ENCODE measurements at places on chromosomes 4 and X.

- DNase-seq: no peak
Observed at GRCh38 chr4:147964266-147964880, 232.5 kb downstream of the ARHGAP10 start.

GRCh38 chr4:69075061-69075792, 21.0 kb upstream of the UGT2B7 start:
- DNase-seq: no peak

- no peak for DNase-seq
Observed at GRCh38 chr4:15109600-15109999, 107.3 kb downstream of the CPEB2 start.

GRCh38 chr4:14856062-14856933, 146.0 kb upstream of the CPEB2 start:
- peak; percentile 97 for DNase-seq

- DNase-seq: no peak
Observed at GRCh38 chr4:184885602-184886001, 59.8 kb upstream of the ACSL1 start.

DNA sequence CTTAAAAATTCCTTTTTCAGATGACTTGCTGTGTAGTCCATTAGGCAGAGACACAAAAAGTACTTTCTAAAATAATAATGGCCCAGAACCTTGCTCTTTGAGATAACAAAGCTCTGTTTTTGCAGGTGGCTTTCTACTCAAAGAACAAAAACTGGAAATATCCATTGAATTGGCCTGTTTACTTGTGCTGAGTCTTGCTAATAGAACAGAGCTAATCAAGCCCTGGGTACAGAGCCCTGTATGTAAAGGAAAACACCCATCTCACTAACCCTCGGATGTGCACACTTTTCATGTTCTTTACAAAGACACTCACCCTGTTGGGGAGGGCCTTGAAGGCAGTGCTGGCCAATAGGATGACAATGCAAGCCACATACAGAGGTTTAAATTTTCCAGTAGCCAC, 27.0 kb upstream of the LNX1 start:
- DNase-seq: no peak

GRCh38 chr4:4619821-4620220, 78.0 kb upstream of the STX18 start:
- no peak for DNase-seq

DNA sequence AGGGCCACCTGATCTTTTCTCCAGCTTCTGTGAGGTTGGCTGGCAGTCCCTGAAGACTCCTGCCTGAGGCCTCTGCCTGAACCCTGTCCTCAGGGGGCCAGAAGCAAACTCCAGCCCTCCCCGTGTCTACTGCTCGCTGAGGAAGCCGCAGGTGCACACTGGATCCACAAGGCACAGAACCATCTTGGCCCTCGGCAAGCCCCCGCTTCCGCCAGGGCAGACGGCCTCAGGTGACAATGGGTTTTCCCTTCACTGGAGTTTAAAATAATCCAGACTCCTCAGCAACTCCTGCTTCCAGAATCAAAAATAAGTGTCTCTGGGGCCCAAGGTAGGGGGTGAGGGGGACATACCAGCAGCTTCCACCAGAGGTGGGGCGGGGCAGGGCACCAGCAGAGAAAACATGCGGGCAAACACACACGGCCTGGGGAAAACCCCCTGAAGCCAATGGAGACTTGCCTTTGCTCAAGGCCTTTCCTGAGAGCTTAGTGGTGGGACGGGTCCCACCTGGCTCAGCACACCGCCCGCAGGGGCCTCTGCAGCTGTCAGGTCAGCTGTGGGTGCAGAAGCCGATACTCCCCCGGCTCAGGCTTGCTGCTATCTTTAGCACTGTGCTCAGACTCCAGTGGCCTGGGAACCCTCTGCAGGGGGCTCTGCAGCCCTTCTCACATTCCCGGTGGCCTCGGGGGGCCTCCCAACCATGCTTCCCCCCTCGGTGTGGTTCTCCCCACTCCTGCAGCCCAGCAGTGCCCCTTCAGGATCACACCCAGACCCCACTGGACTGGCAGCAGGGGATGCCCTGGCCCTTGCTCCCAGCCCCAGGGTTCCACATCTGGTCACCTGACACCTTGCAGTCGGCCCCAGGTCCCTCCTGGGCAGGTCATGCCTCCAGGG, 1.9 kb downstream of the MYL5 start:
- no peak for DNase-seq

DNA sequence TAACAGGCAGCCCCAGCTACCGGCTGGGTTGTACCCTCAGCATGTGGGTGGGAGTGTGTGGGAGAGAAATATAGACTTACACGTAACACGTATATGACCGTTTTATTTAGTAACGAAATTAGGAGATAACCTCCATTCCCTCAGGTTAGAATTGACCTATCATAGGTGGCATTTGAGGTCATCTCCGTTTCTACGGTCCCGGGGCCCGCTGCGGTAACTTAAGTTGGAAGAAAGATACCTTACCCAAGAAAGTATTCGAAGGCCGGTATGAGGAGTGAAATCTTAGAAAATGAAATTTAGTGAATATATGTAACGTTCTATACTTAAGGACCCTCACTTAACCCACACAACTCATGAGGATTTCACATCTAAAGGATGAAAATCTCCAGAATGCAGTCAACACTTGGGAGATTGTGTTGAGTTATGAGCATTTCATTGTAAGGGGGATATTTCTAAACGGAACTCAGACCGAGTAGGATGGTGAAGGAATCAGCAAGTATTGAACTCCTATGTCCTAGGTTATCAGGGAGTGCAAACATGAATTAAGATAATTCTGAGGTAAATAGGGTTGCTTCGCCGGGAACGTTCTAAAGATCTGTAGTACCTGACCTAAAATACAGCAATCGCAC, 891 bp downstream of the CISD2 start:
- DNase-seq: no peak

GRCh38 chr4:42341518-42342026, 55.7 kb upstream of the SHISA3 start:
- DNase-seq: no peak

GRCh38 chr4:82583897-82584587, 22.3 kb upstream of the TMEM150C start:
- no peak for DNase-seq

- DNase-seq: no peak
Observed at GRCh38 chr4:164350061-164350460, 403.9 kb upstream of the SMIM31 start.

DNA sequence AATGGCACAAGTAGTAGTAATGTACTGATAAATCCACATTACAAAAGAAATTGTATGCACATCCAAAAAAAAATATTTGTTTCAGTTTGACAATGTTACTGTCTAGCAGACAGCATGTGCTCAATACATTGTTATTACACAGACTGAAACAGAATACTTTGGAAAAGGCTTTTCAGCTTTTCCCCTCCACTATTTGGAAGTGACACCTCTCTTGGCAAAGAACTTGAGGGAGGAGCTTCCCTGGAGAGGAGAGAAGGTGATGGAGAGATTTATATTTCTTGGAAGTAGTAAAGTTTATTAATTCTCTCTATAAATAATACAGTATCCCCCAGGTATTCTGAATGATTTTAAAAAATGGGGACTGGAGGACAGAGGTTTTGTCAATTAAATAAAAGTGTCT, 131.8 kb downstream of the SCFD2 start:
- no peak for DNase-seq

- DNase-seq: no peak
Observed at GRCh38 chr4:165208221-165208652, 876 bp downstream of the KLHL2 start.

DNA sequence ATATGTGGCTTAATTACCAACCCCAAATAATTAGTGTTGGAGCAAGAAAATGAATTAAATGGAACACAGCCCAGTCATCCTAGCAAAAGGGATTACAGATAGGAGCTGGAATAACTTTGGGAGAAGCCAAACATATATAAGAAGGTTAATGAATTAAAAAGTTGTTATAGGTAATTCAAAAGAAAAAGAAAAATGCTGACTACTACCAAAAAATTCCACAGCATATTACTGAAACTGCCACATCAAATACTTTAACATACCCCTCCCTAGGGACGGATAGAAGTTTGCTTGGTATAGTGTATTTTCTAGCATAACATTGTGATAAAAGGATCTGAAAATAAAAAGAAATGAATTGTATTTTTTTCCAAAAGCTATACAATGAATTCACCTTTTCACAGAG, 99.5 kb downstream of the ENOX2 start:
- no peak for DNase-seq

DNA sequence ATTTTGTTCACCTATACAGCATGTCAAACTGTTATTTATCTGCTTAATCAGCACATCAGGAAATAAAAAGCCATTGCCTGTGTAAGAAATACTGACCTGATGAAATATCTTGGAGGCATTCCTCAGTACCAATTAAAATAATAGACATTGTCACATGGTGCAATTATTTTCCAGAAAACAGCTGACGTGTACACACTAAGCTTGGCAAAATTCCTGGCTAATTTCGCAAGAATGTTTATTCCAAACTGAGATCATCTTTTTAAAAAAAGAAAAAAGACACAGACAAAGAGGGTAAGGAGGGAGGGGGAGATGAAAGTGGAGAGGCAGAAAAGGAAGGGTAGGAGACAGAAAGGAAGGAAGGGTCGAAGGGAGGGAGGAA, 61.9 kb upstream of the NFKB1 start:
- DNase-seq: peak; percentile 95

- DNase-seq: no peak
Observed at GRCh38 chr4:163110442-163110841, 56.2 kb downstream of the NAF1 start.

DNA sequence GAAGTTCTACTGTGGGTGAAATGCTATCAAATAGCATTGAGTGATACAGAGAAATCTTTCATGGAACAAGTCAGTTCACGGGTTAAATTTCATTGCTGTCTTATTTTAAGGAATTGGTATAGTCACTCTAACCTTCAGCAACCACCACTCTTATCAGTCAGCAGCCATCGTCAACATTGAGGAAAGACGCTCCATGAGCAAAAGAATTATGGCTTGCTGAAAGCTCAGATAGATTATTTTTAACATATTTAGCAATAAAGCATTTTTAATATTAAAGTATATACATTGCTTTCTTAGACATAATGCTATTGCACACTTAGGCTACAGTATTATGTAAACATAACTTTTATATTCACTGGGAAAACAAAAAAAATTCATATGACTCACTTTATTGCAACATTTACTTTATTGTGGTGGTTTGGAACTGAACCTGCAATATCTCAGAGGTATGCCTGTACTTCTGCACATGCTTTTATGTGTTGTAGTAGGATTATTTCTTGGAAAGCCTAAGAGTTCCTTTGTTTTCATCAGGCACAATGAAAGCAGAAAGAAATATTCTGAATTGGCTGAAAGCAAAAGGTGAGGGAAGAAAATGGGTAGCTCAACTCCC, 586.7 kb downstream of the GBA3 start:
- no peak for DNase-seq

DNA sequence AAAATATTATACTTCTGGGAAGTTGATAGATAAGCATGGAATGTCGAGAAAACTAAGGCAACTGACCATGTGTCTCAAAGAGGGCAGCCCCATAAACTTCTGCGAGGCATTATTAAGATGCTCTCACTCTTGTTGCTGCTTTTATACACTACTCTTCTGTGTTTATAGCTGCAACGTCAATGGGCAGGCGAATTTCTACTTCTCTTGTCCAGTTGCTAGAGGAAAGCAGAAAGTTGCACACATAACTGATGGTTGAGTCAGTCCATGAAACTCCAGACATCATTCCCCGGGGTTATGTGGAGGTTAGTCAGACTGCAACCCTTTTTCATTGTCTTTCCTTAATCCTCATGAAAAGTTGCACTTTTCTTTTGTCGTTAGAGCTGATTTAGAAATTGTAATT, 39.8 kb downstream of the VCX3B start:
- DNase-seq: no peak
